ENCODE measurements at places on chromosomes 7 and 10.

DNA sequence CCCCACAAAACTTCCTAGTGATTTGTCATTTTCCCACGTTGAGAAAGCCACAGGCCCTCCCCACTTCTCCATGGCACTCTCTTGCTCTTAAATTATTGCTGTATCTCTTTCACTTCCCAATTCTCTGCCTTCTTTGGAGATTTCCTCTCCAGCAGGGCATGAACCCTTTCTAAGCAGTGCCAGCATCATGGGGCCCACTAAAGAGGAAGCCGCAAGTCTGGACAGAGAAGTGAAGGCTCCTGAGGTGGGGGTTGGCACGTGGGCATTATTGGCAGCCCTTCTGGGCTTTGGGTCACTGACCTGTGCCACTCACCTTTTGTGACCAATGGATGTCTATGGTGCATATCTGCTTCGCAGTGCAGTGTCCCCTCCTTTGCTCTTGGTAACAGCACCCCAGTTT is 97.7 kb upstream of the TCF7L2 start:
- DNase-seq: no peak

- no peak for DNase-seq
These were observed 23.5 kb downstream of the YKT6 start for GRCh38 chr7:44224080-44224973.

- DNase-seq: no peak
These were observed 27.5 kb upstream of the MSS51 start for GRCh38 chr10:73460897-73461296.

DNA sequence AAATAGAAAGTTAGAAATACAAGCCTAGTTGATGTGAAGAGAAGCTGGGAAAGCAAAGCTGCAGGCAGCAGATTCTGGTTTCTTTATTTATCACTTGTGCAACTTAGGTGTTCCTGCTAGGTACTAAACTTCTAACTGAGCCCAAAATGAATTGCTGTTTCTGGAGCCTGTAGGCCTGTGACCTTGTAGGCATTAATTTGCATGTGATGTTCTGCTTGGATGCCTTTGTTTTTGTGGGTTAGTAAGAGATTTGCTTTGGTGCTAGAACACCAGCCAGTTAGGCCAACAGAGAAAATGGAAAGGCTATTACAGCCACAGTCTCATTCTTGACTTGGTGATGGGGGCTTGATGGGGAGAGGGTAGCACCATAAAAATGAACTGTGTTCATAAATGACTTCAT is 370.7 kb downstream of the PPP1R3A start:
- DNase-seq: no peak

- DNase-seq: no peak
These were observed 12.2 kb upstream of the GDF10 start for GRCh38 chr10:47287805-47288204.

DNA sequence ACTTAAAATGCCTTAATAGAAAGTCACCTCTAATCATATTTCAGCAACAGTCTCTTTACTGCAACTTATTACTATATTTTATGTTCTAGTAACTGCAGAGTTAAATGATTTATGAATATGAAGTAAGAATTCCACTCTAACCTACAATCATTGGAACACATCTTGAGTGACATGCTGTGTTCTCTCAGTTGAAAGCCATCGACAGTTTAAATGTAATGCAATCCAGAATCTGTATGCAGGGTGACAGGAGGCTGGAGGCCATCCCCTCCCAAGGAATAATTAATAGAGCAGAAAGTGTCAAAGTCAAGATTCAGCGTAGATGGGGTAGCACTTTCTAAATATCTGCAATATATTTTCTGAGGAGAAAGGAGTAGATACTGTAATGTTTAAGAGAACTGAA is 590.3 kb upstream of the SORCS1 start:
- DNase-seq: no peak

DNA sequence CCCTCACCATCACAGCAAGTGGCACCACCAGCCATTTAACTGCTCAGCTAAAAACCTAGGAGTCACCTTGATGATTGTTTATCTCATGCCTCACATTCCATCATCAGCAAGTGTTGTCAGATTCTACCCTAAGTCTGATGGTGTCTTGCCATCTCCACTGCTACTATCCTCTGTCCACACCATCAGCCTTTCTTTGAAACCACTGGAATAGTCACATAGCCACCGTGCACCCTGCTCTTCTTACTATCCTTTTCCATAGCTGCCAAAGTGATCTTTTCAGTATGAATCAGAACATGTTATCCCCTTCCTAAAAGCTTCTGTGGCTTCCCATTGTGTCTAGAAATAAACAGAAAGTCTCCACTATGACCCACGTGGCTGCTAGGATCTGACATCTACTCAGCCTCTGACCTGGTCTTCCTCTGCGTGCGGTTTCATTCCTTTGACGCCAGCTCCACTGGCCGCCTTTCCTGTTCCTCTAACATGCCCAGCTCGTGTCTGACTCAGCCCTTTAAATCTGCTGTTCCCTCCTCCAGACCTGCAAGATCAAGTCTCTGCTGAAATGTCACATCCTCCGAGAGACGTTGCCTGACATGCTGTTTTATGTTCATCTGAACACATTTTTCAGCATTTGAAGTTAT is 16.5 kb upstream of the CHN2 start:
- DNase-seq: no peak

DNA sequence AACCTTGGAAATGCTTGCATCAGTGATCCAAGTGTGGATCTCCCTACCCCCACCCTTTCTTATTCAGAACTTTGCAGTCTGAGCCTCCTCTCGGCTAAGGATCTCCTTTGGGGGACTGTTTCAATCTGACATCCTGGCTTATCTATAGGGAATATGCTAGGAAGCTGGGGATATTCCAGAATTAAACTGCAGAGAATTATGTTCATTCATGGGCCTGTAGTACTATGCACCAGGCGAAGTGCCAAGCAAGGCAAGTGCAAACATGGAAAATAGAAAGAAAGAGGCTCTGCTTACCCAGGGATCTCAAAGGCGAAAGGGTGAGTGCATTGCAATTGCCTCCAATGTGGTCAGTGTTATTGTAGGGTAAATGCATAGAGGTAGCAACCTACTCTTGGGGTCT is 96.5 kb downstream of the CACNB2 start:
- no peak for DNase-seq

DNA sequence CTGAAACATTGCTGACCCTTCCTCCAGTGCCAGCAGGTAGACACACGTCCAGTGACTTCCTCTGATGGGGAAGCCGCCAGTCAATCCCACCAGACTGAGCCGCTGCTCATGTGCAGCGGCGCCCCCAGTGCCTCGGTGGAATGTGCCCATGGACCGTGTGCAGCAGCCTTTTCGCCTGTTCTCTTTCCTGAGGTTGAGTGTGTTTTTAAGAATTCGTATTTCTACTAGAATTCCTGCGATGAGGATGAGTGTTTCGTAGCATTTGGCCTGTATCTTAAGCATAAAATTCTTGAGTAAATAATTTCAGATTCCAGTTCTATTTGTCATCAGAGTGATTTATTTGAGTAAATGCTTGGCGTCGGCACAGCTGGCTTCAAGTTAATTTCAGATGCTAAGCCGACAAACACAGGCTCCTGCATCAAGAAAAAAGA is 35.4 kb downstream of the BNIP3 start:
- DNase-seq: no peak

- DNase-seq: no peak
These were observed 55.8 kb downstream of the LRMDA start for GRCh38 chr10:75487087-75487754.

- no peak for DNase-seq
These were observed 112.8 kb upstream of the AHR start for GRCh38 chr7:17185690-17186070.

DNA sequence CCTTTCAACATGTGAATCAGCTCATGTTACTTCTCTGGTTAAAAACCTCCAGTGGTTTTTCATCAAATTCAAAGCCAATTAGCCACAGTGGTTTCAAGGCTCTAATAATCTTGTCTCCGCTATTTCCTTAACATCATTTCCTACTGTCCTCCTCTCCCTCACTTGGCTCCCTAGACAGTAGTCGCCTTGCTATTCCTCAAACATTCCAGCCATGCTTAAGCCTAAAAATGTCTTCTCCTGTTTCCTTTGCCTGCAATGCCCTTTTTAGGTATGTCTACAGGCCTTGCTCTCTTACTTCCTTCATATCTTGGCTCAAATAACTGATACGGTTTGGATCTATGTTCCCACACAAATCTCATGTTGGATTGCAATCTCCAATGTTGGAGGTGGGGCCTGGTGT is 779.4 kb upstream of the LRRN3 start:
- no peak for DNase-seq

DNA sequence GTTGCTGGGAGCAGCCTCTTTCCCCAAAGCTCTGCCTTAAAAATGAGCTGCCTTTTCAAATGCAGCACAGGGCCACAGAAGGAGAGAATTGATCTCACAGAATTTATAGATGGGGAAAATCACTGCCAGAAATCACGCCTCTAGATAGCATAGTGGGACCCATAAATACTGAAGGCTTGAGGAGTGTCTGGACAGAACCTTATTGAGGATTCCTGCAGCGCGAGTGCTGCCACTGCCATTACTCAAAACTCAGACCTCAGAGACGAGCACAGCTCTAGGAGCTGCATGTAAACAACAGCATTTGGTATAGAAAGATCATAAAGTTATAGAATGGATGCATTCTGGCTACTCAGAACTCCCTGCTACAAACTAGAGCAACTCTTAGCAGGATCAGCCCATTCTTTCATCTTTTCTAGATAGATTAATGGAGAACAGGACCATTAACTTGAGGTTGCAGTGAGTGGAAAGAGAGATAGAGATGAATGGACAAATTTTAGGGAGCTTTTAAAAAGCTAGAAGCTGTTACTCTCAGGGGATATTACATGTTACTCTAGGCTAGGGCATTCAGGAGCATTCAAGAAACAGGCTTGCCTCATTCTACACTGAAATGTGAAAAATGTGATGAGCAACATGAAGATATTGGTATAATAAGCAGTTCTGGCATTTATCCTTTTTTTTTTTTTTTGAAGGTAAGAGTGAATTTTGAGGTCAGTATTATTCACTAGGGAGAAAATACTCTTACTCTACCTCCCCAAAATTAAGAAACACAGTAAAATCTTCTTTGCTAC is 267.2 kb upstream of the SLC26A5 start:
- no peak for DNase-seq
